ENCODE measurements at places on chromosomes 12 and 14.

DNA sequence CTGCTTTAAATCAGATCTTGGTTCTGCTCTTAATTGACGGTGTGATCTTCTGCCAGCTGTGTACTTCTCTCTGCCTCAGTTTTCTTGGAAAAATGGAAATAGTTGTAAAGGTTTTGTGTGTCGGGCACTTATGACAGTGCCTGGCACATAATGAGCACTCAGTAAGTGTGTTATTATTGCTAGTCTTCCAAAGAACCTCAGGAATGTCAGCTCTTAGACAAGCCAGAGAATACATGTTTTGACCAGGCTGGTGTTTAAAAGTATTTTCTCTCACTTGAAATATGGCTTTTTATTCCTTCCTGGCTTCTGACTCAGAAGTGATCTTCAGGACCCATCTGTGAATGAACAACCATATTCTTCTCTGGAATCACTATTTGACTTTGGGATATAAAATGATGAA, 304.1 kb downstream of the SNAPC1 start:
- DNase-seq, result no peak

DNA sequence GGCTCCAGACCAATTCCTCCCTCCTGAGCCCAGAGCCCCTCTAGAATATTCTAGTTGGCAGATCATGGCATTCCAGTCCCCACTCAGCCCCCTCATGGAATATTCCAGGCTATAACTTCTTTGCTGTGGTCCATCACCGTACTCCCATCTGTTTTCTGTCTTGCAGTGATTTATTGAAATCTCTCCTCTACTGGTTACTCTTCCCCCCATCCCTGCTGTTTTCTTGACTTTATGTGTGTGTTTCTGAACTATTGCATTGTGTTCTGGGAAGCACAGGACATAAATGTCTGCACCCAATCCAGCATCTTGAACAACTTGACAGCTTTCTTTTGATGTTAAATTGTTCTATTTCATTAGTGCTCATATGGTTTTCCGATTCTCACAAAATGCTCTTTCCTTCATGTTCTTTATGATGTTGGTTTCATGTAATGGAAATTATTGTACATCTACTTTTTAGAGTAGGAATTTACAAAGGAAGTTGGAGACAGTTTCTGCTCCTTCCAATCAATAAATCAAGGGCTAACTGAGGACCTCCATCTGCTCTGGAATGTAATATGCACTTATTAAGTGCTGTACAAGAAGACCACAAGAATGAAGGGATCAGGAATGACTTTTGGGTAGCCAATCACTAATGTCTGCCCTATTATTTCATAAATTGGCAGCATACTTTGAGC, 26.3 kb downstream of the PDE6H start:
- DNase-seq, result no peak

GRCh38 chr12:8784290-8784888, 38.0 kb upstream of the A2ML1 start:
- no peak for DNase-seq

DNA sequence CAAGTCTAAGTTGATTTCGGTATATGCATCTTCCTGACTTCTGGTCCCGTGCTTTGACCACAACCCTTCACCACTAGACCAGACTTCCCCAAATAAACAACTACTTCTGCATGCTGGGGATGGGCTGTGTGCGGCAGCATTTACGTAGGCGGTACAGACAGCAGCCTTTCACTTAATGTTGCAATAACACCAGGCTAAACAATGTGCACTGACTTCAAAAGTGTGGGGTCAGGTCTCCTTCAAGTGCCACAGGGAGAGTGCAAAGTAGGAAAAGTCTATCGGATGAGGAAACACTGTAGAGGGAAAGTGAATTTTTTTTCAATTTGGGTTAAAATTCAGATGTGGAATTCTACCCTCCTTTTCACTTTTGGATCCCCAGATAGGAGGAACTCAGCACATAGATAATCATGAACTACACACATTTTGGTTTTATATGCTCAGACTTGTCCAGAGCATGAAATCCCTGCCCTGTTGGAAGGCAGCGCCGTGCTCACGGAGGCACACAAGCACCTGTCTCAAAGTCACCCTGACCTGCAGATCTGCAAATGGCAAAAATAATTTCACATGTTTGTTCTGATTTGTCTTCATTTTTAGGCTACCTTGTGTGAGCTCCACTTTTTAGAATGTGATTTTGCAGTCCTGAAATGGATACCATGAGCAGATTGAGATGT, 3.6 kb upstream of the FOS start:
- DNase-seq, result peak; percentile 59

GRCh38 chr14:97748616-97749015, 951.4 kb downstream of the VRK1 start:
- no peak for DNase-seq

- no peak for DNase-seq
Measured at GRCh38 chr12:68932128-68932960, 627 bp downstream of the CPM start.

- no peak for DNase-seq
Measured at GRCh38 chr12:2646341-2646740, 148.4 kb upstream of the FKBP4 start.

DNA sequence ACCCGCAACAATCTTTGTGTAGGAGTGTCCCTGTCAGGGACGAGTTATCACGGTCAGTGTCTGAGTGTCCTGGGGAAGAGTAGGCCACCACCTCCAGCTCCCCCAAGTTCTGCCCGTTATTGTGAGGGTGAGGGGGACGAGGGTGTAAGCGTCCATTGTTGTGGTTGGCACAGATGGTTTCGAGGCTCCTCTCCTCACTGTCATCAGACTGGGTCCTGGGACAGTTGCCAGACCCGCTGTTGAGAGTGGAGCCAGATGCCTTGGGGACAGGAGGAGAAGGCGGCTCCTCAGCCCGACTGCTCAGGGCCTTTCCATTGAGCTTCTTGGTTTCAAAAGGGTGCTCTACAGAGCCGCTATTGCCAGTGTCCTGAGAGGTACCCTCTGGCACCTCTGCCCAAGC, 74.9 kb upstream of the ACTN1 start:
- DNase-seq, result no peak

DNA sequence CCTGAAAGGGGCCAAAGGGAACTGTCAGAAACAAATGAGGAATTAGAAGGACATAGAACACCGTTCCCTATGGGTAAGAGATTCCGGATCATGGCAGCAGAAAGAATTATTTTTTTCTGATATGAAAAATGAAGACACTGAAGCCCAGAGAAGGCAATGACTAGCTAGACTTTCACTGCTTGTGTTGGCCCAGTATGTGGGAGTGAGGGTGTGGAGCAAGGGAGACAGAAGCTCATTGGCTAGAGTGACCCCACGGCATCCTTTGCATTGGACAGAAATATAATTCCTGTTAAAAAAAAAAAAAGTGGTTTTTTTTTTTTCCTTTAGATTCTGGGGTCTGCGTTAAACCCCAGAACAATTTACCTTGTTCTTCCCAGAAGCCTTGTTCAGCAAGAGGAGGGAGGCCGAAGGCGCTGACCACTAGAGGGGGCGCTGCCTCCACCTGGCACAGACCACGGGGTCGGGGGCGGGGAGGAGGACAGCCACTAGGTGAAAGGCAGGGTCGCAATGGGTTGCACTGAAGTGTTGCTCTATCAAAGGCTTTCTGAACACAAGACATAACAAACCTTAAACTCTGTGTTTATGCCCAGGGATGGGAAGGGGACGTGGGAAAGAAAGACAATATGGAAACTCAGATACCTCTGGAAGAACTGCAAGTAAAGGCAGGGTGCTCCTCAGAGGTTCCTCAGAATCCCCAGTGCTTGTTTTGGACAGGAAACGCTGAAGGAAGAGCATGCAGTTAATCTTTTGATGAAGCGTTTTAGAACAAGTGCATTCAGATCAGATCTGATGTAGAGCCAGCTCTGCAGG, 156.8 kb downstream of the KCNA5 start:
- no peak for DNase-seq

DNA sequence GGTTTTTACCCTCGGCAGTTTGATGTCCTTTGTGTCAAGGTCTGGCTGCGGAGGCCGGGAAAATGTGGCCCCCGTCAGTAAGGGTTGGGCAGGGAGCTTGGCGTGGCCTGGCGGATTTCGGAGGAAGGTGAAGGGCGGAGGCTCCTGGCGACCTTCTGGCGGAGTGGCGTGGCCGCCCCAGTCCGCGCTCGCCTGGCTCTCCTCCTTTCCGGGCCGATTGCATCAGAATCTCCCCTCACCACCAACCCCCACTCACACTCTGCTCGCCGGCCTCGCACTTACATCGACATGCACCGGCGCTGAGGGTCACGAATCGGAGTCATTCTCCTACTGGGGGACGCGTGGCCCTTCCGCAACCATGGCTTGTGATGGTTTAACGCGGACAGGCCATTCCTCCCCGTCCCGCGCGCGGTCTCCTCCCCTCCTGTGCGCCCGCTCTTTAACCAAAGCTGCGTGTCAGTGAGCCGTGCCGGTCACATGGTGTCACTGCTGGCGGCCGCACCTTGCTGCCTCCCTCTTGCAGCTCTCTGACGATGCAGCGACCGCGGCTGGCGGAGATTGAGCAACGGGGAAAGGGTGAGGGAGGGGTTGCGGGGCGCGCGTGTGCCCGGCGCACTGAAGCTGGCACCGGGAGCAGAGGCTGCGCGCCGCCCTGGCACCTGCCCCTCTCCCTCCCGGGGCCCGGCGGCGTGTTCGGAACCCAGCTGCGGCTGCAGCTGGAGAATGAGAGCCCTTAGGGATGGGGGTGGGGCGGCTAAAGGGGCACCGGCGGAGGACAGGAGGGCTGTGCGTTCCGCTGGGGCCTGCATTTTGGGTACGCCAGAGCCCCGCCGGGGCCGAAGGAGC, at the start of gene SLC38A1:
SLC38A1 (minus strand) TSS at position 461 of the 846 bp plus-strand sequence. CDS start 29,243 bp downstream, outside the sequence.
- peak; percentile 89 for DNase-seq

GRCh38 chr12:65911321-65911720, 87.0 kb downstream of the HMGA2 start:
- no peak for DNase-seq

DNA sequence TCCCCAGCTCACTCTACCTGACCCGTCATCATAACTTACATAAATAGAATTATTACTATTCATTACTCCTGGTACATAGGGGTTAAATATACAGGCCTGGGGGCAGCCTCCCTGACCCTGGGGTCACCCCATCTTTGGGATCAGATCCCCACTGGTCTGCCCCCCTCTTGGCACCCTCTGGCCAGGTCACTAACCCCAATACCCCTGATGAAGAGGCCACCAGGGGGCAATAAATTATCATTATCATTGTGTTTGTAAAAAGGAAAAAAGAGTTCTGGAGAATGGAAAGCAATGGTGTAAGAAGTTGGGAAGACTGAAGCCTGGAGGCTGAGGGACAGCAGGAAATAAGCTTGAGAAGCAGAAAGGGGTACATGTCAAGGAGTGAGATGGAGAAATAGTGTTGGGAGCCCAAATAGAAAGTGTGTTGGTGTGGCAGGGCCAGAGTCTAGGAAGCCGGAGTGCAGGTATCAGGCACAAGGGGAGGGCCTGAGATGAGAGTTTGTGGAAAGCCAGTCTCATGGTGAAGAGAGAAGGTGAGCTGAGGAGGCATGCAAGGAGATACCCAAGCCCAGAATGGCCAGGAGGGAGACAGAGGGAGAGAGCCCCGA, 6.1 kb upstream of the AAAS start:
- no peak for DNase-seq

DNA sequence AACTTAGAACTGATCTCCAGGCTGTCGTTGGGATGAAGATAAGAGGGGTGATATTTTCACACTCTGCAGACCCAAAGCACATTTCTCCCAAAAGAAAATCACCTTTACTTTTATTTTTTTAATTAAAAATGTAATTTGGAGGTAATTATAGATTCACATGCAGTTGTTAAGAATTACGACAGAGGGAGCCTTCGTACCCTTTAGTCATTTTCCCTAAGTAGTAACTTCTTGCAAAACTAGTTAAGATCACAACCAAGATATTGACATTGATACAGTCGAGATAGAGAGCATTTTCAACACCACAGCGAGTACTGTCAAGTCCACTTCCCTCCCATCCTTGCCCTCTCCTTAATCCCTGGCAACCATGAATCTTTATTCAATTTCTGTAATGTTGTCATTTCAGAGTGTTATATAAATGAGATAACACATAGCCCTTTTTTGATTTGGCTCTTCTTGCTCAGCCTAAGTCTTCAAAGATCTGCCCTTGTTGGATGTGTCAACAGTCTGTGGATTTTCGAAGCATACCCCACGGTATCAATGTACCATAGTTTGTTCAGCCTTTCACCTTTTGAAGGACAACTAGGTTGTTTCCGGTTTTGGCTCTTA, 39.6 kb downstream of the DNAH10 start:
- DNase-seq, result no peak

GRCh38 chr14:30681752-30682355, 59.7 kb downstream of the SCFD1 start:
- DNase-seq, result no peak

DNA sequence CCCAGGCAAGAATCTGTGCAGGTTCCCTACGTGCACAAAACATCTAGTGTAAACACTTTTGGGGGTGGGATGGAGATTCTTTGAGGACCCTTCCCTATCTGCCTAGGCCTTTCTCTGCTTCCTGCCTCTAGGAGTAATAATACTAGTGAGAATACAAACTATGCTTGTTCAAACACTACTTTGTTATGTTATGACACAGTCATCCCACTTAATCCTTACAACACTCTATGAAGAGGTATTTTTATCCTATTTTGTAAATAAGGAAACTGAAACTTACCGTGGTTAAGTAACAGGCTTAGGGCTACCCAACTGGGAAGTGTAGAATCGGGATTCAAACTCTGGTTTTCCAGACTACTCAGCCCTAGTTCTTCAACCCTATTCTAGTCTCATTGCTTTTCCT, 96.5 kb downstream of the KCNA5 start:
- no peak for DNase-seq

DNA sequence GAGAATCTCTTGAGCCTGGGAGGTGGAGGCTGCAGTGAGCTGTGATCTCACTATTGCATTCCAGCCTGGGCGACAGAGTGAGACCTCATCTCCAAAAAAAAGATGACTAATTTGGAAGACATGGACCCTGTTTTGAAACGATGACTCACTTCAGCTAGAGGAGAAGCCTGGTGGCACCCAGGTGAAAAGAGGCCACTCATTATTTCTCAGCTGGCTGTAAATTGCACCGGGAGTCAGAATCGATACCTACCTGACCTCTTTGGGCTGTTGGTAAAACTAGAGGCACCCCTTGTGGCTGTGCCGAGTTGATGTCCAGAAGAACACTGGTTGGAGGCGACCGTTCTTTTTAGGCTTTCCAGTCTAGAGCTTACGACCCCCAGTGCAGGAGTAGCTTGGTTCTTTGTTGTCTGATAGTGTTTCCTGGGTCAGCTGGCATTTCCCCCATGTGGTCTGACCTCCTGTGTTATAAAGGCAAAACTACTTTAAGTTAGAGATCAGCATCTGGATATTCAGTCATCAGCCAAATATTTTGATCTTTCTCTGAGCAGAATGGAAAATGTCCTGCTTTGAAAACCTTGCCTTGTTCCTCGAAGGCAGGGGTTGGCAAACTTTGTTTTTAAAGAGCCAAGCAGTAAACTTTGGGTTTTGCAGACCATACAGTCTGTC, 93.2 kb downstream of the CHST11 start:
- no peak for DNase-seq

GRCh38 chr12:71276541-71276940, 118.7 kb upstream of the TSPAN8 start:
- DNase-seq, result no peak

DNA sequence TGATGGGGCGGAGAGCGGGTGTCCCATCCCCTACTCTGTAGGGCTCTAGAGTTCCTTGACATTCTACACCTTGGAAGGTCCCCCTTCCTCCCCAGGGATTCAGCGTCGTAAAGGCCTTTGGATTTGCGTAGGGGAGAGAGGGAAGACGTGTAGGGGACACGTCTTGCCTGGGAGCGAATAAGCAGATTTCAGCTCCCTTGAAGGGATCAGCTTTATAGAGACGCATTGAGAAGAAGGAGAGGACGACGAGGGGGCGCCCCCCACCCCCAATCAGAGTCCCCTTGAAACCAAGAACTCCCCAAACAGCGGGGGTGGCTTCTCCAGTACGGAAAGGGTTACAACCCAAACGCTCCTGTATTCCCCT, 324 bp downstream of the CALCOCO1 start:
- DNase-seq, result no peak

All from naive thymus-derived CD4-positive, alpha-beta T cell (primary cell).